ENCODE measurements at places on chromosomes 7 and 10.

- no peak for DNase-seq
These were observed 141.6 kb downstream of the THSD7A start for GRCh38 chr7:11690395-11690794.

DNA sequence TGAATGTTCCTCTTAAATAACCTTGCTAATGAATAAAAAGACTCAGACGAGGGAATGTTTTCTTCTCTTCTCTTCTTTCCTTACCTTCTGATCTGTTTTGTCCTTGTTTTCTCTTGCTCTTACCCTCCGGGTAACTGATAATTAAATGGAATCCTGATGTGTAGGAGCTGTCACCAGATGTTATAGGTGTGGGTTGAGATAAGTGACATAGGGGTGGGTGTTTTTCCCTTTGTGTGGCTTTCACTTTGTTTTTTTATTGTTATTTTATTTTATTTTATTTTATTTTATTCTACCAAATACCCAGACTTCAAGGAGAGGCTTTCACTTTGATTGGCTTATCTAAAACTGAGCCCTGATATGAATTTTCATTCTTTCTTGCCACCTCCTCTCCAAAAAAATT lies 25.5 kb downstream of the ANLN start:
- no peak for DNase-seq

GRCh38 chr7:135706038-135706742 lies 21.8 kb downstream of the SLC13A4 start:
- no peak for DNase-seq

- no peak for DNase-seq
These were observed 378.5 kb downstream of the MDFIC start for GRCh38 chr7:115300231-115300870.

DNA sequence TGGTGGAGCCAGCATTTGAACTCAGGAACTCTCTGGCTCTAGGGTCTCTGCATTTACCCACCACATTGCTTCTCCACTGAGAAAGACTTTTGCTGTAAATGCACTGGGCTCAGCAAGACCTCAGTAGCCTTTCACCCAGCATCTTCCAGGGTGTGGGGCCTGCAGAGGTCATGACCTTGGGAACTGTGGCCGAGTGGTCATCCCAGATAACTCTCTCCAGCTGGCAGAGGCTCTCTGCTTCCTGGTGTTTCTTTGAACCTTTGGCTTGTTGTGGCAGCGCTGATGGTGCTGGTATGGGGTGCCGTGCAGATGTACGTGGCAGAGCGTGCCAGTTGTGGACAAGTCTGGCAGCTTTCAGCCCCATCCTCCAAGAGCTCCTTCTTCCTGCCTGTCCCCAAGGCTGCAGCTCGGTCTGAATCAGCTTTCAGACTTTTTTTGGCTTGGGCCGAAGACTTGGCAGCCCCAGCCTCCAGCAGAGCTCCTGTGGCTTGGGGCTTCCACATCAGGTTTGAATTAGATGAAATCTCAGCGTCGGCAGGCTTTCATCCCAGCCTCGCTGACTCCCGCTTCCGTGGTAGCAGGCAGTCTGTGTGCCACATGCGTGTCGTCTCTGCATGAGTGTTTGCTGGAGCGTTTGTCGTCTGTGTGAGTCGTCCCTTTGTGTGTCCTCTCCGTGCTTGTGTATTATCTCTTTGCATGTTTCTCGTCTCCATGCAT lies 21.5 kb downstream of the ADAMTS14 start:
- DNase-seq: no peak

DNA sequence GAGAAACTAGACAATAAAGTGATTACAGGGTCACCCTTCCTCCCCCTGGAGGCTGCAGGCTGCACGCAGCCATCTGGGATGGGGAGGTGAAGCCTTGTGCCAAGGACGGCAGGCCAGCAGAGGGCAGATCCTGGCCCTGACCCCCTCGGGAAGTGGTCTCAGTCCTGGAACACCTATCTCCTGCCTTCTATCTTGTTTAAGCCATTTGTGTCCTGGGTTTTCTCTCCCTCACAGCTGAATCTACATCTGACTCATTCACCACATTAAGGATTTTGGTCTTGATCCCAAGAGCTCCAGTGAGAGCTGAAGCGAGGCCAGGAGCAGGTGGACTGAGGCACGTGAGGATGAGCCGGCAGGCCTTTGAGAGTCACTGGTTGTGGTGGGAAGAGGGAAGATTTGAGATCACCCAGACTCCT lies 16.4 kb upstream of the PARP12 start:
- no peak for DNase-seq

- no peak for DNase-seq
These were observed 10.1 kb upstream of the GATA3 start for GRCh38 chr10:8044331-8044907.

GRCh38 chr7:50589364-50589763 lies 24.2 kb upstream of the DDC start:
- DNase-seq: no peak

DNA sequence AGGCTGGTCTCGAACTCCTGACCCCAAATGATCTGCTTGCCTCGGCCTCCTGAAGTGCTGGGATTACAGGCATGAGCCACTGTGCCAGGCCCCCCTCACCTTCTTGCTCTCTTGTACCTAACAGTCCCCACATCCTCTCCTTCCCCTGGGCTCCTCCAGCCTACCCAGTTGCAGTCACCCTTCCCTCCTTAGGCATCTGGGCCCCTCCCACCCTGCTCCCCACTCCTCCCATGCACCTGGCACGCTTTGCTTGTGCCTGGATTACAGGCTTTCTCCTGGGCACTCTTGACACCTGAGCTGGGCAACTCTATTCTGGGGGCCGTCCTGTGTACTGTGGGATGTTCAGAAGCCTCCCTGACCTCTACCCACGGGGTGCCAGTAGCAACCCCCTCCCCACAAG lies 3.0 kb downstream of the CLDN15 start:
- no peak for DNase-seq

All from activated CD4-positive, alpha-beta T cell treated with anti-CD3 and anti-CD28 coated beads for 4 hours (primary cell).